ENCODE measurements at places on chromosomes 3 and 15.

DNA sequence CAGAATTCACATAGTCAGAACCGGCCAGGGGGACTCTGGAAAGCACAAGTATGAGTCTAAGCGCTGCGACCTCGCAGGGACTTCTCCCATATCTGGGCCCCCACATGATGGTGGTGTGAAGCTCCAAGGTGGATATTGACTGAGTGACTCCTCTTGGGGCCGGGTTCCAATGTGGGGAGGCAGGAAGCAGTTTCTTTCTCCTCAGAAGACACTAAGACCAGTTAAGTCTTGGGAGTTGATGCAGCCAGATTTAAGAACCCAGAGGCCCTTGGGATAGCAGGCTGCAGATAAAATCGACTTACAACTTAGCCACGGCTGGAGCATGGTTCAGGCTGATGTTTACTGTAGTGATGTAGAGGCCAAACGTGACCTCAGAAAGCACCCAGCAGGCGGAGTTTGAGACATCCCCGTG is 55.4 kb upstream of the KLF13 start:
- no peak for DNase-seq

GRCh38 chr3:174251681-174252080 is 607.5 kb upstream of the NAALADL2 start:
- no peak for DNase-seq

DNA sequence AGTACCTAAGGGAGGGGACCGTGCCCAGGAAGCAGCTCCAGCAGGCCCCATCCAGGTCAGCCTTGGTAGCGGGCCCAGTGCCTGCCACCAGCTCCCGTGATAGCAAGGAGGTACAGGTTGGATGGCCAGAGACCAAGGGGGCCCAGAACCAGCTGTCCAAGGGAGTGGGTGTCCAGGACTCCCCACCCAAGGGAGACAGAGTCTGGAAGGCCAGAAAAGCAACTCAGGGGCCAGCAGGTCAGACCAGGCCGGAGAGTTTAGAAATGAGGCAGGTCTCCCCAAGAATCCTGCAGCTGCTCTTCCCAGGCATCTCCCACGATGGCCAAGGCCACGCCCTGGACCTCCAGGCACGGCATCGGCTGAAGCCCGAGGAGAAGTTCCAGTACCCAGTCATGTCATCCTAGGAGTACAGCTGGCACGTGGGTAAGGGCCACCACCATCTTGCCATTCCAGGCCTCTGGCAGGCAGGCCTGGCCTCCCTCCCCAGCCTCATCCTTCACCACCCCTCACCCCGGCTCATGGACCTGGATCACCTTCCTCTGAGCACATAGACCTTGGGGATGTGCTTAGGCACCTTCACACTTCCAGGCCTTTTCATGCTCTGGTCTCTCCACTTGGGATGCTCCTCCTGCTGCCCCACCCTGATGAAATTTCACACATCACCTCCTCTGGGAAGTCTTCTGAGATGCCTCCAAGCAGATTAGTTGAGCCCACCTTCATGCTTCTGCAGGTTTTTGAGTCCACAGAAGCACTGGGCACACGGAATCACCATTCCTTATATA is 30.5 kb downstream of the DNASE1L3 start:
- no peak for DNase-seq

DNA sequence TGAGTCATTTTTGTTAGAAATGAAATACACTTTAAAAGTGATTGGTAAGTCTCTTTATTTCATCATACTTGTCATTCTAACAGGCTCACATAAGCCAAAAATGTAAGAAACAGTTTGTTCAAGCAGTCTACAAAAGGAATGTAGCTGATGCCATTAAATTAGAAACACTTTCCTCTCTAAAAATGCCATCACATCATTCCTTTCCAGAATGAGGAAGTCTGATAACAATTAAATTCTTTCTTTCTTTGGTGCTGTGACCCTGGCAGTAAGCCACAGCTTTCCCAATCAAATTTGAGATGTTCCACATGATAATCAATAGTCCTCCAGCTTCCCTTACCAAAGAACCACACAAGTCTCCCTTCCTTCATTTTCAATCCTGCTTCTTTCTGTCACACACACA is 9.4 kb upstream of the P2RY1 start:
- no peak for DNase-seq

DNA sequence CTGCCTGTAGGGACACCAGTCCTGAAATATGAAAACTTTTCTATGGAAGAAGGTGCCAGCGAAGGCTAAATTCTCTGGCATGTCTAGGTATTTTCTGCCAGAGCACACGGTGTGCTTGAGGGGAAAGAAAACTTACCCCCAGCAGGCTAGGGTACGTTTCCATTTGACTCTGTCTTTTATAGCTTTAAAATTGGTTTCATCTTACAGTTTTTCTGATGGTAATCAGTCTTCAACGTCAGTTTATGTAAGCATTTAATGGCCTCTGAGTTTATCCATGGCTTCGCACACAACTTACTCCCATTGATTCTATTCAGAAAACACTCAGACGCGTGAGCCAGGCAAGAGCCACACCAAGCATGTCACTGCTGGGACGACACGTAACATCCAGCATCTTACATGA is 249.7 kb downstream of the ADAMTS17 start:
- DNase-seq = no peak

DNA sequence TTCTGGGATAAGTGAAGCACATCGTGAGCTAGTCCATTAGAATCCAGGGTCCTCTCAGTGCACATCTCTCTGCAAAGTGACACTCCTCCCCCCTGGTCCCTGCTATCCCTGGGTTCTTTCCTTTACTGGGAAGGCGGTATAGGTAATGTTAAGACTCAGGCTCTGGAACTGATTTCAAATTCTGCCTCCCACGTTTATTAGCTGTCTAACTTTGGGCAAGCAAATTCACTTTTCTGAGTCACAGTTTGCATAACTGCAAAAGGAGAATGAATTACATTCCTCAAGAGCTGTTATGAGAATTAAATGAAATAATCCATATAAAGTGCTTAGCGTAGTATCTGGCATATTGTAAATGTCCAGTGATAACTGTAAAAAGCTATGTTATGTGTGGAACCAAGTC is 168.1 kb upstream of the LRRN1 start:
- DNase-seq = no peak

GRCh38 chr15:101322016-101322695 is 27.1 kb upstream of the SNRPA1 start:
- no peak for DNase-seq

DNA sequence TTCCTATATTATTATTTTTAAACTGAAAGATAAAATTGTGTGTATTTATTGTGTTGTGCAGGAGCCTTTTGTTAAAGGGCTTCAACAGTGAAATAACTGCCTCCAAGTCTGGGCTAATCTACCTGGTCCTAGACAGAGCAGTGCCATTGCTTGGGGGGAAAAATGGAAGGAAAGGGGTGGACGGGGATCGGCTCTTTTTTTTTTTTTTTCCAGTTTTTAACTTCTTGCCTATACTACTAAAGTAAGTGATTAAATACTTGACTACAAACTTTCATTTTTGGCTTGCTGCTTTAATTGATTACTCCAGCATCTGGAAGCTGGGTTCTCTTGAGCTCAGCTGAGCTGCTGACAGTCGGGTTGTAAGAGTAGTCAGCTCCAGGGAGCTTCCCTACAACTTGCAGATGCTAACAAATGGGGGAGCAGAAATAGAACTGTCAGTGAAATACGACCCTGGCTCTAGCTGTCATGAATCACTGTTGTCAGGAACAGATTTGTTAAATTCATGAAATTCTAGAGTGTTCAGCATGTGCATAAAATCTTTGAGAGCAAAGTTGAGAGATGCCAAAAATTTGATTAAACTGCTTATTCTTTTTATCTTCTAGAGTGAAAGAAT is 276.7 kb downstream of the ROBO1 start:
- no peak for DNase-seq

- no peak for DNase-seq
Measured at GRCh38 chr15:48076454-48076853, 44.3 kb upstream of the SLC24A5 start.

GRCh38 chr15:68235022-68235421 is 5.5 kb upstream of the CLN6 start:
- DNase-seq = no peak

DNA sequence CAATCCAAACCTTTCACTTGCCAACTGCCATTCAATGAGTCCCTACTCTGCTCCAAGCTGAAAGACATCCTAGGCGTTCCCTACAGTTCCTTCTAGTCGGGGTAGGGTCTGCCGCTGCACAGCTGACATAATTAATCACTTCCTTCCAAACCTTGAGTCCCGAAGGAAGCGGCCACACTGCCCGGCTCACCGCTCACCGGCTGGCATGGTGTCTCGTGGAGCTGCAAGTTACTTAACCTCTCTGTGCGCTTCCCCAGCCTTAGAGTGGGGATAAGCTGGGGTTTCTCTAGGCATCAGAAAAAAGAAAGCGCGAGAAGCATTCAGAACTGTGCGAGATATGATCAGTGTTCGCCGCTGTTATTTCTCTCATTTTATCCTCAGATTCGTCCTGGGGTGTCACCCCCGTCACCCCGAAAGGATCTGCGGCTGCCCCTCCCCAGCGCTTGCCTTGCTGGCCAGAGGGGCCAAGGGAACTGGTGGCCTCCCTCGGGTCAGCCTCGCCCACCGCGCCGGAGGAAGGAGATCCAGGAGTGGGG is 748 bp downstream of the MRPS25 start:
- DNase-seq = no peak

DNA sequence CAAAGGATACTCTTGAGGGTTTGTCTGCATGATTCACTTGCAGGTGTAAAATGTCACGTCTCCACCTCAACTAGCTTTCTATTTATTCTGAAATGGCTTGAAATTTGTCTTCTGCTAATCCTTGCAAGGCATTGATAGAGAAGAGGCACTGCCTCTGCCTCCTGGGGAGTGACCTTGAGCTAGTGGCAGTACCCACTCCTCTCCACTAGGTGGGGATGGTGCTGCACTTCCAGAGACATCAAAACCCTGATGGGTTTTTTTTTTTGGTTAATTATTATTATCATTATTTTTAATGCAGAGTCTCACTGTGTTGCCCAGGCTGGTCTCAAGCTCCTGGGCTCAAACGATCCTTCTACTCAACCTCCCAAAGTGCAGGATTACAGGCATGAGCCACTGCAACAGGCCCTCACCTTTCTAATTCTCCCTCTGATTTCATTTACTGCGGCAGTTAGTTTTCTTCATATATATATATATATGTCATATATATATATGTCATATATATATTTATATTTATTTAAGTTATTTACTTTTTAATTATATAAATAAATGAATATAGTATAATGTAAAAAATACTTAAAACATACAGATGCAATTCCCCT is 117.6 kb upstream of the EIF1B start:
- DNase-seq = peak; percentile 65

- no peak for DNase-seq
Measured at GRCh38 chr15:100671858-100672543, 69.6 kb downstream of the ASB7 start.

DNA sequence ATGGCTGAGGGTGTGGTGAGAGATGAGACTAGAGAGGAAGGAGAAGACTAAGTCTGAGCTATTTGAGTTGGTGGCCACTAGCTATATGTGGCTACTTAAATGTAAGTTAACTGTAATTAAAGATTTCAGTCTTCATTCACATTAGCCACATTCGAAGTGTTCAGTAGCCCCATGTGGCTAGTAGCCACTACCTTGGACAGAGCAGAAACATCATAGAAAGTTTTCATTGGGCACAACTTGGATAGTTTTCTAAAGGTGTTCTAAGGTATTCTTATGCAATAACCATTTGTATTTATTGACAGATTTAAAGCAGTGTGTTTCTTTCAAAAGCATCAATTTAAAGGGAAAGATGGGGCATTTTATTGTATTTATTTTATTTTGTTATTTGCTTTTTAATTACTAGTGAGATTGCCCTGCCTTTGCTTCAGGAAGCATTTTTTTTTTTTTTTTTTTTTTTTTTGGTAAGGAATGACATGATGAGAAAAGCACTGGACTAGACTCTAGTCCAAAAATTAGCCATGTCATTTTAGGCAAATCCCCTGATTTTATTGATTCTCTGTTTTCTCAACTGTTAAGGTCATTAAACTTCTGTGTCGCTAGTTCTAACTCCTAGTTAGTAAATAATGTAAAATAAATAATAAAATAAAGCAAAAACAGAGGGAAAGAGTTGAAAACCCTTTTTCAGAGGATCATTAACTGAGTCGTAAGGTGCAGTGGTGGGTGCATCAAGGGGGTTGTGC is 153.0 kb upstream of the ROBO2 start:
- no peak for DNase-seq

- no peak for DNase-seq
Measured at GRCh38 chr3:123357275-123357674, 91.6 kb downstream of the ADCY5 start.

GRCh38 chr3:28850186-28850585 is 430.7 kb upstream of the RBMS3 start:
- no peak for DNase-seq

DNA sequence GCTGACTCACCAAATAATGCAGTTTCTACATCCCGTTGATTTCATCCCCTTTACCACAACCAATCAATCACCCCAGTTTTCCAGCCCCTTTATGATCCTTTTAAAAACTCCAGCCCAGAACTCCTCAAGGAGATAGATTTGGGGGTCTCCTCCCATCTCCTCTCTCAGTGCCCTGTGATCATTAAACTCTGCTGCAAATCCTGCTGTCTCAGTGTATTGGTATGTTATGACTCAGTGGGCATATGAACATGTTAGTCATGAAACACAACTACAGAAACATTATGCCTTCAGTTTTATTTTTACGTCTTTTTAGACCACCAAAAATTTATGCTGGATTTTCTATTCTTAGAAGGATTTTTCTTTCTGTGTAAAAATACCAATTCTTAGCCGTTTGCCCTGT is 213.7 kb downstream of the DIPK2A start:
- no peak for DNase-seq

- peak; percentile 59 for DNase-seq
Measured at GRCh38 chr3:187743195-187744141, 1.8 kb downstream of the BCL6 start.

DNA sequence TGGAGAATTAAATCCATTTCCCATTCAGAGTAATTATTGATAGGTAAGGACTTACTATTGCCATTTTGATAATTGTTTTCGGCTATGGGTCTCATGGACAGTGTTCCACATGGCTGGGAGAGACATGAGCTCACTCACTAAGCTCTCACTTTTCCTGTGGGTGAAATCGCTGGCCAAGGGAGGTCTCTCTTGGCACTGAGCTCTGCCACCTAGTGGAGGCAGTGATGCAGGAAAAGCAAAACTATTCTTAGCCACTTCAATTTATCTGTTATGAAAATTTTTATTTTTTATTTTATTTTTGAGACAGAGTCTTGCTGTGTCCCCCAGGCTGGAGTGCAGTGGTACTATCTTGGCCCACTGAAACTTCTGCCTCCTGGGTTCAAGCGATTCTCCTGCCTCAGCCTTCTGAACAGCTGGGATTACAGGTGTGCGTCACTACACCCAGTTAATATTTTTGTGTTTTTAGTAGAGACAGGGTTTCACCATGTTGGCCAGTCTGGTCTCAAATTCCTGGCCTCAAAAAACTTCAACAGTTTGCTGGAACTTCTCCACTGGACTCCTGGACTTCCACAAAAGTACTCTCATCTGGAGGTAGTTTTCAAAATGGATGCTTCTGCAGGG is 4.7 kb upstream of the RNF13 start:
- peak; percentile 78 for DNase-seq

- DNase-seq = no peak
Measured at GRCh38 chr3:2477620-2478019, 379.0 kb downstream of the CNTN4 start.

GRCh38 chr3:146111337-146111736 is 49.6 kb downstream of the PLOD2 start:
- DNase-seq = no peak

GRCh38 chr3:24101676-24102168 is 156.6 kb downstream of the NR1D2 start:
- no peak for DNase-seq

GRCh38 chr15:60679256-60679655 is 200.3 kb upstream of the ICE2 start:
- DNase-seq = no peak

- DNase-seq = no peak
Measured at GRCh38 chr3:138241061-138241460, 54.0 kb downstream of the ARMC8 start.

- DNase-seq = no peak
Measured at GRCh38 chr3:186946756-186947375, 16.5 kb downstream of the ST6GAL1 start.
